Right hindlimb (tissue), 1 donor: ENCODE measurements at places on chromosomes 12 and 14.

GRCh38 chr14:44944107-44944506, 17.6 kb downstream of the KLHL28 start:
- no peak for DNase-seq

GRCh38 chr14:105283899-105284298, 16.9 kb downstream of the BRF1 start:
- DNase-seq, result no peak

DNA sequence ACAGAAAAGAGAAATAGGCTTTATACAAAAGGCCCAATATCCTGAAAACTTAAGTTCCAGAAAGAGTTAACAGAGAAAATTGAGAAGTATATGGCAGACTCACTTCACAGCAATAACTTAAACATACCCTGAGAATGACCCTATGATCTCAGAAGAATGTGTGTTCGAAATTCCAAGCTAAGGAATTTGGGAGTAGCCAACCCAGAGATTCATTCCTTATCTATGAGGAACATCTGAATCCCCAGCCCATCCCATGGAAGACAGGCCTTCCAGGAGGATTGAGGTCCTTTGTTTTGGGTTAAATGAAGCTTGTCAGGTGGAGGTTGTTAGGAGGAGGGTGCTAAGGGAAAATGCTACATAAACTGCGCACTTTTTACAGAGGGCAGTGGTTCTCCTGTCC, 7.5 kb upstream of the SAV1 start:
- no peak for DNase-seq

DNA sequence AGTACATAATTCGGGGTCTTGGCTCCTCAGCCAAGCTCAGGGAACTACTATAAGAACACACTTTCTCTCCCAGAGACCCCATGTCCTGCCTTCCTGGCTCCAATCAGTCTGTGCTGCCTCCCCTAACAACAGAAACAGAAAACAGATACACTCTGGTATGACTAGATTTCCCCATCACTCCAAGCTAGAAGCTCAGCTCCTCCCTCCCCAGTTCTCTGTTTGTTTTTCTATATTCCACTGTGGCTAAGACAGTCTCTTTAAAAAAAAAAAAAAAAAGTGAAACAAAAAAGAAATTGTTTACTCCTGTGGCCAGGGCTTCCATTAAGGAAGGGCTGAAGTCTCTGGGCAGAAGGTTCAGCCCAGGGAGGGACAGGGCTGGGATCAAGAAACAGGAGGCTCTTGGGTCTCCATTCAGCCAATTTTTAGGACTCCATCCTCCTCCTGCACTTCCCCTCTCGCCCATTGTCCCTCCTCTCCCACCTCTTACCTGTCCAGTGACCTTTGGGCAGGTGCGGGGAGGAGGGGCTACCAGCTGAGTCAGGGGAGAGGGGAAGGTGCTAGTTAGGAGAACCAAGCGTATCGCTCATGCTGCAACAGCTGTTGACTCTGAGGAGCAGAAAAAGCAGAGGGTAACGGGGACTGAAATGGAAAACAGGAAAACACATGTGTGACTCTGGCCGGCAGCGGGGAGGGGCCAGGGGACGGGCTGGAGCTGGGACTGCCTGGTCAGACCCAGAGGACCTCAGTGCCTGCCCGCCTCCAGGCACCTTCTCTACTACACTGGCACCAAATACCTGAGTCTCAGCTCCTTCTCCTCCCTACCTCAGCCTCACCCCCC, 4.1 kb upstream of the SLC7A7 start:
- peak; percentile 72 for DNase-seq

DNA sequence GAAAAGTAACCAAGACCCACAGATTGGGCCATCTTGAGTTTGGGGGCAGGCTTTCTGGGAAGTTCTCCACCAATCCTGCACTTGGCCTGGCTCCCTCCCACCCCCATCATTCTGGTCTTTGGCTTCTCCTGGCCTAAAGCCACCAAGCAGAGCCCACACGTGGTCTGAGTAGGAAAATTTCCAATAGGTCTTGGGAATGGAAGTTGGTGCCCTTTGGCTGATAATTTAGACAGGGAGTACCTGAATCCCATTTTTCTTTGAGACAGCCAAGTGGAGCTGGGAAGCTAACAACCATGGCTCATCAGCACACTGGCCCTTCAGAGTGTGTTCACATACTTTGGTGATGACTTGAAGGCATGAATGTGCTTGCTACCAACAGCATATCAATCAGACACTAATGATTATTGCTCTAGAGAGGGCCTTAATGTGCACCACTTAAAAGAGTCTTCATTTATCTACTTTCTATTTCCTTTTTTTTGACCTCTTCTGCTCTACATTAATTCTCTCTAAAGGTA, 156.0 kb downstream of the EGLN3 start:
- no peak for DNase-seq

GRCh38 chr12:3333991-3334391, 157.0 kb upstream of the PRMT8 start:
- DNase-seq, result no peak

DNA sequence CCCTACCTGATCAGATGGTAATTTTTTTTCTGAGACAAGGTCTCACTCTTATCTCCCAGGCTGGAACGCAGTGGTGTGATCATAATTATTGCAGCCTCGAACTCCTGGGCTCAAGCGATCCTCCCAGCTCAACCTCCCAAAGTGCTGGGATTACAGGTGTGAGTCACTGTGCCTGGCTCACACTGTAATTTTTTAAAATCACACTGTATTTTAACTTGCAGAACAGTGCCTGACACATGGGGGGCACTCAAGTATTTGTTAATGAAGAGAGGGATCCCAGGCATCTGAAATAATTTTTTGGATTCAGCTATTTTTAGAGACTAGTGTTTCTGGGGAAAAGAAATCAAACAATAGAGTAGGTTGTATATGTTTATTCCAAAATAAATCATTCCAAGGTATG, 21.7 kb downstream of the LIMA1 start:
- DNase-seq, result no peak

GRCh38 chr12:53589915-53590314, 36.3 kb downstream of the ATF7 start:
- no peak for DNase-seq
